GM12864 (cell line): ENCODE measurements at places on chromosomes 16 and 17.

GRCh38 chr17:21163101-21163500, 36.3 kb downstream of the DHRS7B start:
- DNase-seq = no peak

DNA sequence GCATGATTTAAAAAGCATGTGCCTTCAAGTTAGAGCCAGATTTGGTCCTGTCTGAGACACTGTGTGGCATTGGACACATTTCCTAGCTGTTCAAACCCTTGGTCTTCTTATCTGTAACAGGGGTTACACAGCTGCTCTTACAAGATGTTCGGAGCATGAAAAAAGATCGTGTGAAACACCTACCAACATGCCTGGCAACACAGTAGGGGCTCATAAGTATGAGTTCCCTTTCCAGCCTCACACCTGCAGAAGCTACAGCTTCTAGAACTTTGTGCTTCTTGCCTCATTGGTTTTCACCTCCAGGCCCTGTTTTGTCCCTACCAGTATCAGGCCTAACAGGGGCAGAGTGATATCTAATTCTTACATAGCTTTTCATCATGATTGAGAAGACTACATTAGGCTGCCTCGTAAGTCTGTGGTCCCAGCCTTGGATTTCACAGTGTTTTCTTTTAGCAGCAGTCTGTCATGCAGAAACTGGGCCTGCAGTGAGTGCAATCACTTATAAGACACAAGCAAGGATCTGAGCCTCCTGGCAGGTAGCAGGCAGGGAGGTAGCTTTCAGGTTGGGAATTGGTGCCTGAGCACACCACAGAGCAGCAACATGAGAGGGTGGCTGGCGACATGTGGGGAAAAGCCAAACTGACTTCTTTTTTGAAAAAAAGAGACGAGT, 78.8 kb downstream of the CCDC182 start:
- no peak for DNase-seq

- DNase-seq = peak; percentile 35
Measured at GRCh38 chr17:58960068-58960467, 146.6 kb downstream of the TRIM37 start.

- no peak for DNase-seq
Measured at GRCh38 chr16:28531777-28532744, 6.7 kb downstream of the NUPR1 start.

GRCh38 chr17:77528516-77529327, 388.0 kb downstream of the SEC14L1 start:
- DNase-seq = no peak

DNA sequence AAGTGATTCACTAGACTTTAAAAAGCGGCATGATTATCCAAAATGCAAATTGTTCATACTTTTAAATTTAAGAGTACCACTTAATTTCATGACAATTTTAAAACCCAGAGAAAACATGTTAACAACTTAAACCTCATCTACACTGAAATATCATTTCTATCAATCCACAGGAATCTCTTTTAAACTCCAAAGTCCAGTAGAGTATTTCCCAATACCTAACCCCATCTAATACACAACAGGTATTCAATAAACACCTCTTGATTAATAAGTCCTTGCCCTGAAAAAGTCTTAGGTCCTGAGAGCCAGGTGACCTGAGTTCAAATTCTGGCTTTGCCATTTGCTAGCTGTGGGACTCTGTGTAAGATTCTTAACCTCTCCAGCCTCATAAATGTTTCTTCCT, 14.7 kb downstream of the CEP20 start:
- no peak for DNase-seq

- peak; percentile 75 for DNase-seq
Measured at GRCh38 chr17:64081802-64082799, 47.8 kb downstream of the ERN1 start.

DNA sequence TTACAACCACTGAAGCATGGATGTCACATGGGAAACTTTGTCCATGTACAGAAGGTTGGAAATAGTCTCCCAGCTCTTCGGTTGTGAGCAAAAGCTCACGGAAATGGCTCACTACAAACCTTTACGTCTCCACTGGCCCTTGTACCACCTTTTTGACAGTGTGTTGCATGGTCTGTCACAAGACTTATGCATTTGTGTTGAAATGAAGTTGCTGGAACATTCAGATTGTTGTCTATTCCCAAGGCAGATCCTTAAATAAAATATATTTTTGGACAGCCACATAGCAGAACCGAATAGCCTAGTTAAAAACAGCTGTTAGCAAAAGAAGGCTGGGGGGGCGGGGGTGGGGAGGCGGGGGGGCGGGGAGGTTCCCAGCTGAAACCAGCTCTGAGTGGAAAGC, 39.2 kb downstream of the KNOP1 start:
- no peak for DNase-seq

DNA sequence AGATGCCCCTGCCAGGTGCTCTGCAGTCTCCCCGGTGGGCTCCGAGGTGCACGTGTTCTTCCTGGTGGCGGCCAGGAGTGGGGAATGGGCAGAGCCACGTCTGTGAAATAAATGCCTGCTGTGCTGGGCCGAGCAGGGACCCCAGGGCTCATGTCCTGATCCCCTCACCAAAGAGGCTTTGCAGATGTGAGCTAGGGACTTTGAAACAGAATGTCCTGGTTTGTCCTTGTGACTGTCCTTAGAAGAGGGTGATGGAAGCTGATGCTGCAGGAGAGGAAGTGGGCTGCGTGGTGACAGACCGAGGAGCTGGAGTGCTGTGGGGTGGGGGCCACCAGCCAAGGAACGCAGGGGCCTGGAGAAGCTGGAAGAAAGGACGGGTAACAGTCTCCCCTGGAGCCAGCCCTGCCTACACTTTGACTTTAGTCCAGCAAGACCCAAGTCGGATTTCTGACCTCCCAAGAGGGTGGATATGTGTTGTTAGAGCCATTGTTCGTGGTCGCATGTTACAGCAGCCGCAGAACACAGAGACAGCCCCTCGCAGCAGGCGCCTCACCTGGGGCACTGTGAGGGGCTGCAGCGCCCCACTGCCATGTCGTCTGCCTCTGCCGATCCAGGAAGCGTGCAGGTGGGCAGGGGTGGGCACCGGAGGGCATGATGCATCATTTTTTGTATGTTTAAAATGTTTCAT, 217.9 kb upstream of the CIBAR2 start:
- DNase-seq = no peak

DNA sequence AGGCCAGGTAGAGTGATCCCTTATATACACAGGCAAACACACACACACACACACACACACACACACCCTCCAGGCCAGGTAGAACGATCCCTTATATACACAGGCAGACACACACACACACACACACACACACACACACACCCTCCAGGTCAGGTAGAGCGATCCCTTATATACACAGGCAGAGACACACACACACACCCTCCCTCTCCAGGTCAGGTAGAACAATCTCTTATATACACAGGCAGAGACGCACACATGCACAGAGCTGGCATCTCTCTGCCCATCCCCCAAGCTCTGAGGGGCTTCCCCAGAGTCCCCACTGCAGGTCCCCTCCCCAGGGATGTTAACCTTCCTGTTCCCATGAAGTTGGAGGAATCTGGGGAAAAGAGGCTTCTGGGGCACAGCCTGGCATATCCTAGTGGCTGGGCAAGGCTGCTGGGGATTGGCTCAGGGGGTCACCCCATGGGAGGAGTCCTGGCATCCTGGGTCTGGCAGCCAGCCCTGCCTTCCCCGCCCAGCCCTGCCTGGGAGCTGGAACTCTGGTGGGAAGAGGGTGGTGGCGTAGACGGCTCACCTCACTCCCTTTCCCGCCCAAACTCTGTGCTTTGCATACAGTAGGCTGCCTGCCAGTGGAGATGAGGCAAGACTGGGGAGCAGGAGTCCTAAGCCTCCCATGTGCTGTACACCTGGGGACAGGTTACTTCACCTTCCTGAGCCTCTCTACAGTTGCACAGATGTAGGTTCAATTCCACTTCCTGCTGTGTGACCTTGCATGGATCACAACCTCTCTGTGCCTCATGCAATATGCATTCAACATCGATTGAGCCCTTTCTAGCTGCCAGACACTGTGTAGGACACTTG, 41.8 kb downstream of the TEKT5 start:
- DNase-seq = no peak

- no peak for DNase-seq
Measured at GRCh38 chr16:85284141-85284817, 172.0 kb upstream of the CIBAR2 start.

DNA sequence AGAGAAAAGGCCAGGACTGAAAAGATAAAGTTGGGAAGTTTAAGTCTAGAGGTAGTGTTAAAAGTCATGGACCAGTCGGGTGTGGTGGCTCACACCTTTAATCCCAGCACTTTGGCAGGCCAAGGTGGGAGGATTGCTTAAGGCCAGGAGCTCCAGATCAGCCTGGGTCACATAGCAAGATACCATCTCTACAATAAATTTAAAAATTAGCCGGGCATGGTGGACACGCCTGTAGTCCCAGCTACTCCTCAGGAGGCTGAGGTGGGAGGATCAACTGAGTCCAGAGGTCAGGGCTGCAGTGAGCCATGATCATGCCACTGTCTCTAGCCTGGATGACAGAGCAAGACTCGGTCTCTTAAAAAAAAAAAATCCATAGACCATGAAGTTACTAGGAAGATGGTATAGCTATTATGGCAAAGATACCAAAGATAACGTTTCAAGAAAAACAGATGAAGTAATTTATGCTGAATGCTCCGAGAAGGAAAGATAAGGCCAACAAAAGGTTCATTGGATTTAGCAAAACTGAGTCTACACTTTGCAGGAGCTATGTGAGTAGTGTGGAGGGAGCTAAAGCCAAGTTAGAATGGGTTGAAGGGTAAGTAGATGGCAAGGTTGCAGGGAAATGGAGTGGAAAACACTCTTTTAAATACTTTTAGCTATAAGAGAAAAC, 11.7 kb downstream of the TRIM37 start:
- DNase-seq = no peak

GRCh38 chr17:82334622-82335394, 1.2 kb upstream of the SECTM1 start:
- no peak for DNase-seq

- DNase-seq = no peak
Measured at GRCh38 chr16:9392956-9393355, 301.5 kb downstream of the HAPSTR1 start.

DNA sequence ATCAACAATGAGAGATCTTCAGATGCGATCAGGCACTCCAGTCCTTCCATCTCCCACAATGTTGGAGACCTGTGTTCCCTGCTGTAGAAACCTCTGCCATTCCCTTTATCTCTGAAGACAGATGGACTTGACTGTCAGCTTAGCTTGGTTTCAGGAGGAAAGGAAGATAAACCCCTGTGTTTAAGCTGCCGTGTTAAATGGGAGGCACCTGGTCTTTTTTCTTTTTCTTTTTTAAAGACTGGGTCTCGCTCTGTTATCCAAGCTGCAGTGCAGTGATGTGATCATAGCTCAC, 63.1 kb downstream of the USP22 start:
- no peak for DNase-seq

- no peak for DNase-seq
Measured at GRCh38 chr16:67027046-67027445, 1.9 kb upstream of the CBFB start.

GRCh38 chr16:1638757-1639156, 26.6 kb downstream of the CRAMP1 start:
- no peak for DNase-seq

- peak; percentile 7 for DNase-seq
Measured at GRCh38 chr17:17628388-17629008, 37.0 kb upstream of the PEMT start.

DNA sequence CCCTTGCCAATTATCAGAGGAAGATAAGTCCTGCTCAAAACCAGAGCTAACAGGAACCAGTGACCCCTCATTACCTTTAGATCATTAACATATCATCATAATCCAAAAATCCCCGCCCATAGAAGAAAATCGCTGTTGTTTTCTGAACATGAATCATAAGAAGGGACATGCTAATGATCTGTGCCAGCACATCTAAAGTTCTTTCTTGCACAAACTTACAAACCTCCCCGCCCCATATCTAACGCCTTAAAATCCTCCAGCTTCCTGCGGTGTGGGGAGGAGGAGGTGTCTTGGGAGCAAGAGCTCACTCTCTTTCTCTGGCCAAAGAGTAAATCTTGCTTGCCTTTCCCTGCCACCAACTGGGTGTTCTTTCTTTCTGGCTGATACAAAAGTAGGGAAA, 78.3 kb downstream of the IRX3 start:
- no peak for DNase-seq

- DNase-seq = no peak
Measured at GRCh38 chr16:6374821-6375220, 957.8 kb upstream of the RBFOX1 start.

- DNase-seq = no peak
Measured at GRCh38 chr17:524406-524950, 171.9 kb upstream of the RPH3AL start.

DNA sequence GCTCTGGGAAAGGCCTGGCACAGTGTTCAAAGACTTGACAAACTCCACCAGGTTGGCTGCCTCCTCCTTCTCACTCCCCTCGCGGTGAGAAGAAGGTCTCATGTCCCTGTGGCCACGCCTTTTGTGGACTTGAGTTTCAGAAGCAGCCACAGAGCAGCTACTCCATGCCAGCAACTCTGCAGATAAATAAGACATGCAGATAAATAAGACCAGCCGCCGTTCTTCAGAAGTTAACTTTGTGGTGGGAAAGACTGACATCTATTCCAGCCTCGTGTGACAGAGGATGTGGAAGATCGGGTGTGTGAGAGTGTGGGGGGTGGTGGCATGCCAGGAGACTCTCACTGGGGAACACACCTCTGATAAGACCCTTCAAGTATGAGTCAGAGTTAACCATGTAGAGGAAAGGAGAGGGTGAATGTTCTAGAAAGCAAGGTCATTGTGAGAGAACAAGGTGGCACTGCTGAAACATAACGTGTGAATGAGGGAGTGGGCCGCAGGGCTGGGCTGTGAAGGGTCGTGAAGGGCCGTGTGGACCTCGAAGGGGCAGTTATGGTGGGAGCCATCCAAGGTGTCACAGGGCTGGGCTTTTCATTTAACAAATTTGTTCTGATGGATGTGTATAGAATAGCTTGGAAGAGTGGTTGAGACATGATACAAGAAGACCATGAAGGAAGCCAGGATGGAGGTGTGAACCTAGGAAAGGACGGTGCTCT, 830 bp downstream of the SPACA3 start:
- DNase-seq = no peak

DNA sequence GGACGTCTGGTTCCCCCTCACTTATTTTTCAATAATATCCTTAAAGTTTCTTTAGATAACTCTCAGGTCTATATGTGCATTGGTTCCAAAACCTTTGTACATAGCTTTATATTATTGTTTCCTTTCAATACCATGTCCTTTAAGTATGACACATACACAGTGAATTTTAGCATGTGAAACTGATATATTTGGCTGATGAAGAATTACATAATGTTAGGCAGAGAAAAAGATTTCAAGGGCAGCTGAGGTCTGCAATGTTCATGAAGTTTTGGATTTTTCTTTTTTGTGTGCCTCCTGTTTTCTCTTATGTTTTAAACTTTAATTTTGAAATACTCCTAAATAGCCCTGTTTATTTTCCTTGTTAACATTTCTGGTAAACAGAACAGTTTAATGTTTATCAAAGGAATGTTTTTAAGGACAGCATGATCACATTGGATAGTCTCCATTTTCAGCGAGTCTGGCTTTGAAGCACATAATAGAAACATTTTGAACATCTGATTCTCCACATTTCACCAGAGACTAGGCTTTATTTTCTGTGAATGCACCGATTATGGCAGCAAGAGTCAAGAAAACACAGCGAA, 32.9 kb upstream of the FBXO47 start:
- no peak for DNase-seq
